ENCODE measurements at places on chromosomes 5 and 9. TPM values are rescaled to one million over a fixed set of nuclear protein-coding genes. Genes with fewer than 3 reads are reported as not detected.

- DNase-seq, result no peak
Measured at GRCh38 chr5:5780253-5780652, 357.8 kb downstream of the ICE1 start.

GDNF gene
- polyA plus RNA-seq, result 19.6 TPM

SH3PXD2B gene
- polyA plus RNA-seq, result 37.7 TPM

SH3GL2 gene
- polyA plus RNA-seq, result 4.2 TPM

DNA sequence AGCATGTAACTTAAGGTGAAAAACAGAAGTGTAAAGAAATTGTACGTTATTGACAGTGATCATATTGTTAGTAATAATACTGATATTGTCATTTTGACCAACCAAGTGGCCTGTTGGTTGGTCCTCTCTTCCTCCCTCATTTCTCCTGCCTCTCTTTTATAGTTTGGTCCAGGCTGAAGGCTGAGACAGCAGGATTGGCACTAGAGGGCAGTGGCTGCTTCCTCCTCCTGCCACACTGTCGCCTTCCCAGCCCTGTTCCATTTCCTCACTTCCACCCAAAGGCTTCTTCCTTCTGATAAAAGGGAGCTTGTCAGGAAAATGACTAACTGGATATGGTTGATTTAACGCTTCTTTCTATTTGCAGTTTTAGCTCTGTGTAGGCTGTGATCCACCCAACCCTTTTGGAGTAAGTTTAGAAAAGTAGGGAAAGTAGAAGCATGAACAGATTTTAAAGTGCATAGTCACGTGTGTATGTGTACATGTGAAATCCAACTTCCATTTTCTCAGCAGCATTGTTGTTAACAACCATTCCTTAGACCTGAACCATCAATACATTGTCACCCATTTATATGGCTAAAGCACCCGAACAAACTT is 35.6 kb downstream of the PTCD2 start:
- no peak for DNase-seq

- DNase-seq, result no peak
Measured at GRCh38 chr5:39730006-39730405, 305.2 kb upstream of the DAB2 start.

DNA sequence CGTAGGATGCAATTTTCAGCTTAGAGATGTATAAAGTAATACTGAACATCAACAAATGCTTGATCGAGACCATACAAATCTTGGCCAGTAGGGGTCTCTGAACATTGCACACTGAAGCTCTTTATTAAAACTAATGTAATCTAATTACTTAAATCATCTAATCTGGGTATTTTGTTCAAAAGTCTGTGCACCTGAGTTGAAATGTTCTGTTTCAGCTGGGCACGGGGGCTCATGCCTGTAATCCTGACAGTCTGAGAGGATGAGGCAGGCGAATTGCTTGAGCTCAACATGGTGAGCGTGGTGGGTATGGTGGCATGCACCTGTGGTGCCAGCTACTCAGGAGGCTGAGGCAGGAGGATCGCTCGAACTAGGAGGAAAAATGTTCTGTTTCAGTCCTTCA is 41.0 kb downstream of the ESM1 start:
- DNase-seq, result no peak

GRCh38 chr5:172299916-172300439 is 16.4 kb upstream of the UBTD2 start:
- DNase-seq, result no peak

All from renal cortex interstitium (tissue), 15 donors.